ENCODE measurements at places on chromosomes 2 and 18. TPM values are rescaled to one million over a fixed set of nuclear protein-coding genes. Genes with fewer than 3 reads are reported as not detected.

DNA sequence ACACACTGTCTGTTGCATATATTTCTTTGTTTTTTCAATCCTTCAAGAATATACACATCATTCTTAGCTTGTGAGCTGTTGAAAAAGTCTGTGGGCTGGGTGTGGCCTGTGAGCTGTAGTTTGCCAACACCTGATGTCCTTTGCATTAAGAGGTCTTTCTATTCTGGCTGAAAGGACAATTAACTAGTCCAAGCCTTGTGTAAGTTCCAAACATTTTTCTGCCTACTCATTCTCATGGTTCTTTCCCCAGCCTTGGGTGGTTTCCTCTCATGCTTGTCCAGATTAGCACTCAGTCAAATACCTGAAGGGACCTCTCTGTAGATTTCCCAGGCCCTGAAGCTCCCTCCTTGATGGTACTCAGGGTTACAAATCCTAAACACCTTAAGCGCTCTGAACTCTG lies 57.8 kb upstream of the NABP1 start:
- DNase-seq: no peak

DNA sequence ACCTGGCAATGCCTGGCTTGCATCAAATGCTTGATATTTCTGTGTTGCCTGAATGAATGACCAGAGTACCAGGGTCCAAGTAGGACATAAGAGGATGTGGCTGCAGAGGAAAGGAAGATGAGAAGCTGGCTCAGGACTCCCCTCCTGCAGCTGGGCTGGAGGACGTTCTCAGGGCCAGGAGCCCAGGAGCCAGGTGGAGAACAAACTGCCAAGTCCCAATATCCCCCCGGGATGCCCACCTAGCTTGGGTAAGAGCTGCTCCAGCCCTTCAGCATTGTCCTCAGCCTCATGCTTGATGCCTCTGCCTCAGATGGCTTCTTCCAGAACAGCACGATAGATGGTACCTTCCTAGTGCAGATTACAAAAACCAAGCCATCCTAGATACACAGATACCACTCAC lies 8.6 kb upstream of the ATP6V1B1 start:
- DNase-seq: no peak

DNA sequence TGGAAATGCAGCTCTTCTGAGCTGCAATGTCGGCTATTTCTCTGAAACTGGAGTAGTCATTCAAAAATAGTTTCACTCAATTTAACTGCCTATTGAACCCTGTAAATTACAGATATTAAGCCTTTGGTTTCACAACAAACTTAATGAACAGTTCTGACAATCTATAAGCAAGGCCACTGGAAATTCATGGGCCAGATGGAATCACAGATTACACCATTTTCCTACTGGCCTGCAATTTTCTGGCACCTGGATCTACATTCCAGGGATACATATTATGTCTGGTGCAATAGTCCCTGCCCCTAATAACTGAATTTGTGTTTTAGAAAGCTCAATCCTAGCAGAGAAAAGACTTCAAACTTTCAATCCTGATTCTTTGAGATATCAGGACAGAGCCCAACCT lies 551.7 kb downstream of the RNF144A start:
- DNase-seq: no peak

GRCh38 chr2:241083091-241083415 lies 19.0 kb downstream of the MTERF4 start:
- no peak for DNase-seq

Gene GALNT13
- 2.3 TPM for total RNA-seq

Gene POTEI
- not detected for total RNA-seq

Gene RAB27B
- total RNA-seq: 17.6 TPM

Gene CCDC68
- 25.9 TPM for total RNA-seq

Gene LRRC30
- not detected for total RNA-seq

GRCh38 chr18:8982416-8983183 lies 119.9 kb upstream of the NDUFV2 start:
- DNase-seq: no peak

GRCh38 chr2:73962798-73963197 lies 21.9 kb upstream of the TET3 start:
- DNase-seq: no peak

- DNase-seq: no peak
These were observed at the start of gene MAL for GRCh38 chr2:95025406-95026319. TSS of gene MAL (plus strand) at chr2:95025708. CDS start at chr2:95025793, 85 bp downstream.

Gene GAL3ST2
- total RNA-seq: not detected

DNA sequence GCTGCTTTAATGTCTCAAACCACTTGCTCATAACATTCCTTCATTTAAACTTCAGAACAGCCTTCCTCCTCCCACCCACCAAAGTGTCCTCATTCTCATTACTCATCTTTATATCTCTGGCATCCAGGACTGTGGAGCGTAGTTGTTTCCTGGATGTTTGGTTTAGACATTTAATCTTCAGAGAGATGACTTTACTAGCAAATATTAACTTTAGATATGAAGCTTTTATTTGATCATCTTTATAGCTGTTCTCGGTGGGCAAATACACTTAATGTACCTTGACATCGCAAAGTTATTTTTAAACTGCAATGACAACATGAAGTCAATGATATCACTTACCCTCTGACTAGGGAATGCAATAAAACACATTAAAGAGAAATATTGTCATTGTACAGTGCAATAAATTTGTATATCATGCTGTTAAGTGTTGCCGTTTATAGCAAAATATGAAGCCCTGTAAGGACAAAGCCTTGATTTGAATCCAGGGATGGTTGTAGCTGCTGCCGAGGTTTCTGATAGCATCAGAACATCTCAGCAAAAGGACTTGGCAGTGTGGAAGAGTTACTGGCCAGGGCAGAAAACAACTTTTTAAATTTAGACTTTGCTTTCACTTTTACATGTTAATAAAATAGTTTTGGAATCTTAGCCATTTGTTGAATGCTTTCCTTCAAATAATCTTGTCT lies 4.6 kb upstream of the LAMA3 start:
- DNase-seq: no peak

Gene ANKRD23
- 2.3 TPM for total RNA-seq

GRCh38 chr2:33326100-33326499 lies 150.3 kb upstream of the RASGRP3 start:
- no peak for DNase-seq

GRCh38 chr2:85678794-85679672 lies 11.0 kb upstream of the SFTPB start:
- peak; percentile 91 for DNase-seq

GRCh38 chr2:97785818-97786217 lies 72.4 kb downstream of the ZAP70 start:
- DNase-seq: no peak

Gene LANCL1
- 19.9 TPM for total RNA-seq

GRCh38 chr2:7108792-7109532 lies 191.8 kb downstream of the RNF144A start:
- no peak for DNase-seq

- peak; percentile 18 for DNase-seq
These were observed 88.0 kb downstream of the TPO start for GRCh38 chr2:1501038-1501851.

Gene NETO1
- total RNA-seq: not detected

Gene DSG1
- total RNA-seq: not detected

- no peak for DNase-seq
These were observed 39.0 kb downstream of the TBC1D8 start for GRCh38 chr2:101111917-101112771.

DNA sequence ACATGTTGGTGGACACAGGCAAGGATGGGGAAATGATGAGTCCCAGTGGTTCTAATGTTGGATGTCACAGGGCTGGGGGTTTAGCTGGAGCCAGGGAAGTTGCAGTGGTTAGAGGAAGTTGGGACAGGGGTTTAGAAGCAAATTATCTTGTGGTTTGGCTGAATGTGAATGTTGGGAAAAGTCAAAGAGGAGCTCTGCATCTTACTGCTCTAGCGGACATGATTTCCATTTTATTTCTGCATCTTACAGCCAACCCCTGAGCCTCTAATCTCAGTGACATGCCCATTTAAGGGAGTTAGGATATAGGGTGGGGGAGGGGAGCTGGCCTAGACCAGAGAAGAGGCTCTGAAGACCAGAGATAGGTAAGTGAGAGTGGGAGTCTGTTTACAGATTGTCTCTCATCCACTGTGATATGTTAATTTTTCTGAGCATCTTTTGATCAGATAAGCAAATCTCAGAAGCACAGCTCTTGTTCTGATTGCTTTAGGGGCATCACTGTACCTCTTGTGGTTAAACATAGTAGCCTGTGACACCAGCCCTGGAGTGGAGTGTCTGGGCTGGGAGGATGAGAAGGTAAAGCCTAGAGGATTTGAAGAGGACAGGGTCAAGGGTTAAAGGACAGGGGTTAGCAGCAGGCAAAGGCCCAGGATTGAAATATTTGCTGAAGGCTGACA lies 43.6 kb downstream of the SETBP1 start:
- DNase-seq: no peak

- DNase-seq: no peak
These were observed 28.4 kb downstream of the AOX1 start for GRCh38 chr2:200614249-200614648.

Gene HOXD9
- total RNA-seq: not detected

- no peak for DNase-seq
These were observed 314.5 kb upstream of the CHAC2 start for GRCh38 chr2:53452957-53453748.

Gene SEMA4C
- 43.6 TPM for total RNA-seq

Gene CGREF1
- not detected for total RNA-seq

GRCh38 chr2:1644427-1644826 lies 99.9 kb downstream of the PXDN start:
- DNase-seq: peak; percentile 18

DNA sequence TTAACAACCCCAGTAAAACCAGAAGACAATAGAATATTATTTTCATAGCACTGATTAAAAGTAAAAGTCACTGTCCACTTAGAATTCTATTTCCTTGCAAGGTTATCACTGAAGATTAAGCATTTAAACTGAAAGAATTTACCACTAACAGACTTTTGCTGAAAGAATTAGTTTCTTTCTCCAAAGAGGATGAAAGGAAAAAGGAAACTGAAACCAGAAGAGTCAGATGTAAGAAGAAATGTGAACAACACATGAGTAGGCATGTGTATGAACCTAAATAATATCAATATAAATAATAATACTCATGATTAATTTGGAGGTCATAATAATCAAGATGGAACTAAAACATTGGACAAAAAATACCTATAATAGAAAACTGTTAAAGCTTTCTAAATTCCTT lies 82.4 kb upstream of the KLHL29 start:
- DNase-seq: no peak

DNA sequence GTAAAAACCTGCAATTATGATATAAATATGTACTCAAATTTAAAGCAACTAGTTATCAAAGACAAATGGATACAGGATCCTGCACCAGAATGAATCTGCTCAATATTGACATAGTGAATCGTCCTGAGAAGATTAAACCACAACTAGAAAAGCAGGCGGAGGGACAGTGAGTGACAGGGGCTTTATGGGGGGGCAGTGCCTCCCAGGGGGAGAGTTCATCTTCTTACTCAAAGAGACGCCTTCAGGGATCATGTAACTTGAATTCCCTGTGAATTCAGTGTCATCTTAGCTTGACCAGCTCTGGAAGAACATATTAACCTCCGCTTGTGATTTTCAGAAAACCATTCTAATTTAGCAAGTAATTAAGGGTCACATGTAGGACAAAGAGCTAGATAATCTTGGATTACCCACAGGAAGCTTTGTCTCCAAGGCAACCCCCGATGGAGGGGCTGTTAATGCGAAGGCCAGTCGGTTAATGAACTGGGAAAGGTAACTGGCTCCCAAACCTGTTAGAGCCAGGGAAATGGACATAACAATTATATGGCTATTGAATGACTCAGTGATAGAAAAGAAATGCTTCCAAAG lies 17.4 kb upstream of the LMAN1 start:
- DNase-seq: no peak

- DNase-seq: no peak
These were observed 43.3 kb downstream of the SAP130 start for GRCh38 chr2:127984551-127984950.

DNA sequence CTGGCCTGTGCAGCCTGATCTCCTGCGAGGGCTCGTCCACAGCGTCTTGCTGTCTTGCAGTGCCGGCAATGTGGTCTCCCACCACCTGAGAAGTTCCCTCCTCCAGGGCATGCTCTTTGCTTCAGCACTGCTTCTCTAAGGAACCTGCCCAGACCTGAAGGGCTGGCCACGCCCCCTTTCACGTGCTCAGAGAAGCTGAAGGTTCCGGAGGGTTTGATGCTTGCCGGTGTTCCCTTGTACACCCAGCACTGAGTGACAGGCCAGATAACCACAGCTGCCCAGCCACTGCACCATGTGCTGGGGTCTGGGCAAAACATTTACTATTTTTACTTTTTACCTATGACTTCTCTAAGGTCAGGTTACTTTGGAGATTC lies 1.7 kb upstream of the POLR2D start:
- no peak for DNase-seq

DNA sequence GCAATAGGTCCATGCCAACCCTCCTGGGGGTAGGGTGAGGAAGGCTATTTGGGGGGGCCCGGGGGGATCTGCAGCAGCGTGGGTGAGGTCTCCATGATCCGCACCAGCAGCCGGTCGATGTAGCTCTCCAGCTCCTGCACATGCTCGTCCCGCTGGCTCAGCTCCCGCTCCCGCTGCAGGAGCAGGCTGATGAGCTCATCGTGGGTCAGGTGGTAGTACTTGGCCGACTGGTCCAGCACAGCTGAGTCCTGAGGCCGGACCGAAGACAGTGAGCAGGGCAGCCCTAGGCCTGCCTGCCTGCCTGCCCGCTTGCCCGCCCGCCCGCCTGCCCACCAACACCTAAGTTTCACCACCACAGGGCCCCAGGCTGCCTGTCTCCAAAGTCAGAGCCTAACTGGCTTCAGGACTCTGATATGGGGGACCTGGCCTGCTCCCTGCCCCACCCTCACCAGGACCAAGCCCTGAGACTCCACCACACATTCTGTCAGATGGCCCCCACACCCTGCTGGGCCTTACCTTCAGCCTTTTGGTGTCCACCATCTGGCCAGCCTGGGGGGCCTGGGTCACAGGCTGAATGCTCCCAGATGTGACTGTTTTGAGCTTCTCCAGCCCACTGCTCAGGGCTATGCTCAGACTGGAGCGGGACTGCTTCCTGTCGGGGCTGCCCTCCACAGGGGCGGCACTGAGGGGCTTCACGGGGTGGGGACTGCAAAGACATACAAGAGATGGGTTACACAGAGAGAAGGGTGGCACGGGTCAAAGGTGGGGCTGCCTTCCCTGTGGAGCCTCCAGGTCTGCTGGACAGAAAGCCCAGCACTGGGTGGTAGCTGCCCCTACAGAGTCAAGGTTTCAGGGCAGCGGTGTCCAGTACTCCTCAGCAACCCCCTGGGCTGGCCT lies 4.2 kb upstream of the SFXN5 start:
- peak; percentile 78 for DNase-seq

- DNase-seq: no peak
These were observed 15.0 kb upstream of the OTX1 start for GRCh38 chr2:63035660-63036059.

GRCh38 chr2:96491860-96492497 lies 13.2 kb downstream of the NEURL3 start:
- DNase-seq: no peak
